Activated CD4-positive, alpha-beta T cell treated with anti-CD3 and anti-CD28 coated beads, Interleukin-2, amount 50 U/mL, for 4 hours (primary cell): ENCODE measurements at places on chromosomes 7 and 10.

GRCh38 chr10:128078136-128078969 is 47.9 kb downstream of the MKI67 start:
- no peak for DNase-seq

DNA sequence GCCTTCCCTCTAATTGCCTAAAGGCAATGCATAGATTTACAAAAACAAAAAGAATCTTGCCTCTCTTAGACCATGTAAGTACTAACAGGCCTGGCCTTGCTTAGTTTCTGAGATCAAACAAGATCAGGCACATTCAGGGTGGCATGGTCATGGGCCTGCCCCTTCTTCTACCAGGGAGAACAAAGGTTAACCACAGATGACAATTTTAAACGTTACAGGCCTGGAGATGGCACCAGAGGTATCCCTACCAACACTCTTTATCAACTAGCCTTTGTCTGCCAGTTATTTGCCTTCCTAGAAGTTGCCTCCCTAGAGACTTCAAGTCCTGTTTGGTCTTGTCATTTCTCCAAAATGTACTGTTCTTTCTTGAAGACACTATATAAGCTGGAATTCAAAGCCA is 252.6 kb downstream of the DOCK4 start:
- no peak for DNase-seq

DNA sequence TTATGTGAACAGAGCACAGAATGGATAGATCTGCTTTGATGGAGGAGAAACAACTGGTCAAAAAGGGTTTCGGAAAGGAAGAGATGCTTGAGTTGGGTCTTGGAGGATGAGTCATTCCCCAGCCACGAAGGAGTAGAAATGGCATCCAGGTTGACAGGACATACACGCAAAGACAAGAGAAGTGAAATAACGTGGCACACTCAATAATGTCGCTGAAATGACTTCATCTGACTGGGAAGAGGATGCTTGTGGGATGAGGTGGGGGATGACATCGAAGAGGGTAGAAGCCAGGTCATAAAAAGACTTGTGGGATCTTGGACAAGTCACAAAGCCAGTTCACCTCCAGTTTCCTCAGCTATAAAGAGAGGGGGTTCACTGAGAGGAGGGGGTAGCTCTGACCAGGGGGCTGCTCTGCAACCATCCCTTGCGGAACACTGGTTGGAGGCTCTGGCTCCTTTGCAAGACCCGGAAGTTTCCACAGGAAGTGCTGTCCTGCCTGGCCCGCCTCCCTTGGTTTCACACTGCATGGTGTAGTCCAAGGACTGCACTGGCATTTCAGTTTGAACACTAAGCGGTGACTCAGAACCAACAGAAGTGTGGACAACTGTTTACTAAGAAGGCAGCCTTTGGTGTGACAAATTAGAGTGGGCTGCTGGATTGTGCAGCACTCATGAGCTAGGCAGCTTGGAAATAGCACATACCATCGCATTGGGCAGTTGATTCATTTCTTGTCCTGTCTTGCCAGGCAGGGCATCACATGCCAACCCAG is 189.9 kb upstream of the ADO start:
- DNase-seq, result no peak

DNA sequence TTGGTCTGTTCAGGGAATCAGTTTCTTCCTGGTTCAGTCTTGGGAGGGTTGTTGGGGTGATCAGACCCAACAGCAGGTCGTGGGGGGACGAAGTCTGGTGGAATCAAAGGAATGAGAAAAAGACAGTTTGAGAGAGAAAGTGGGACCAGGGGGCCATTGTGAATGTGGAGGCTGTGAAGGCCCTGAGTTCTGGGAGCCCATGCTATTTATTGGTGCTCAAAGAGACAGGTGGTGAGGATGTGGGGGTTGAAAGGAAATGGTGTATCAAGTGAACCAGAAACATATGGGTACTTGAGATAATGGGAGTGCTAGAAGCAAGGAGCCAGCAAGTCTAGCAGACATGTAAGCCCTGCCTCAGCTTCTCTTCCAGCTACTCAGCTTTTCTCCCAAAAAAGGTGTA is 84.1 kb downstream of the CCSER2 start:
- no peak for DNase-seq

DNA sequence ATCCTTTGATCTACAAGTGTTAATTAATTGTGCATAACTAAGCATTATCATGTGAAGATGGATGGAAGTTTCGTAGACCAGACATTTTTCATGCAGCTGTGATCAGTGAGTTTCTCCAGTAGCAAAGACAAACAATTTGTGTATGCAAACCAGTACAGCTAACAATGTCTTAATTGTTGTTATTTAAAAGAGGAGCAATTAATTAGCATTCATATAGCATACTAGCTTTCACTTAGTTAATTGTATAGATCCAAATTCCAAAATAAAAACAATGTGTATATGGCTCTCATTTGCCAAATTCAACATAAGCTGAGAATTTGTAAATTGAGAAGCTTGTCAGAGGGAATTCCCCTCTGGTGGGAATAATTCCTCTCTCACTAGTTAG is 22.6 kb upstream of the PRKCQ start:
- DNase-seq, result no peak

- DNase-seq, result no peak
These were observed 101.4 kb downstream of the GRK5 start for GRCh38 chr10:119308551-119309422.

DNA sequence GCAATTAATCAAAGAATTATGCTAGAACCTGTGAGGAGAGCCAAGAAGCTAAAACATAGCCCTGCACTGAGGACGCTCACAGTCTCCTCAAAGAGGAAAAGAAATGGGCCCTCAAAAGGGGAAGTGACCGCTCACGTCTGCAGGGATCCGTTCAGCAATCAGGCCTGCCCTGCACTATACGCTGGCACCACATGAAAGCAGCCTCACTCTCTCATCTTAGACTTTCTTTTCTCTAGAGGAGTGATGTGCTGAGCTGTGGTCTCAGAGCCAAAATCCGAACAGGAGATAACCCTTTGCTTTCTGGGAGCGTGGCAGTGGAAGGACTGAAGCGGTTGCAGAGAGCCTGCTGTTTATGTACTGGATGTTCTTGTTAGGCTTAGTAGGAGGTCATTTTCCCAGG is 6.3 kb upstream of the IL2RA start:
- no peak for DNase-seq

DNA sequence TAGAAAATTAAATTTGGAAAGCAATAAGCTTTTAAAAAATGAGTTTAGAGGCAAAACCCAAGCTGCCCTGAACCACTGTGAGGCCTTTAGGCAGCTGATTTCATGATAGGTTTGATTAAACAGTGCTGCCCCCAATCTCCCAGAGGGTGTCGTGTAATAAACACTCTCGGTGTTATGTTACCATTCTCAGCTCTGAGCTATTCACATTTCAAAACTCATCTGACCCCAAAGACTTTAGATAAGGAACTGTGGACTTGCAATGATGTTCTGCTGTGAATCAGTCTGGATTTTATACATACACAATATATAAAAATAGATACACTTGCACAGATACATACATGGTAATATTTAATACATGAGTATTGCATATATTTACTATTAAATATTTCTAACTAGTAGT is 120.4 kb downstream of the MALRD1 start:
- no peak for DNase-seq

GRCh38 chr10:76866841-76867586 is 770.6 kb downstream of the KCNMA1 start:
- DNase-seq, result no peak

- no peak for DNase-seq
These were observed 74.8 kb downstream of the ADARB2 start for GRCh38 chr10:1662438-1663025.

- no peak for DNase-seq
These were observed 638.2 kb upstream of the IGFBP3 start for GRCh38 chr7:46559194-46559832.

GRCh38 chr7:137592232-137592896 is 248.8 kb upstream of the PTN start:
- DNase-seq, result no peak

DNA sequence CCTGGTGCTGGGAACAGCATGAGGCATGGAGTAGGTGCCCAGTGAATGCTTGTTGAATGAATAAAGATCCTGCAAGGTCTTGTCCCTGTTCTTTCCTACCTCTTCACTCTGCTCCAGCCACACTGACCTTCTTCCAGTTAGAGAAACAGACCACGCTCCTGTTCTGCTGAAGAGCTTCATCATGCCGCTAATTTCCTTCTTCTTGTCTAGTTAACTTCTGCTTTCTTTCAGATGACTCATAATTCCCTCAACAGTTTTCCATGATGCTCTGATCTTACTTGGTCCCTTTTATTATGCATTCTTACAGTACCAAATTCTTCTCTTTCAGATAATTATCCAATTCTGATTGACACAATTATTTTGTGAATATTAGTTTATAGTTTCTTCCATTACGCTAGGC is 59.5 kb upstream of the C1QL3 start:
- no peak for DNase-seq

- no peak for DNase-seq
These were observed 259.7 kb downstream of the MTERF1 start for GRCh38 chr7:91620827-91621226.

DNA sequence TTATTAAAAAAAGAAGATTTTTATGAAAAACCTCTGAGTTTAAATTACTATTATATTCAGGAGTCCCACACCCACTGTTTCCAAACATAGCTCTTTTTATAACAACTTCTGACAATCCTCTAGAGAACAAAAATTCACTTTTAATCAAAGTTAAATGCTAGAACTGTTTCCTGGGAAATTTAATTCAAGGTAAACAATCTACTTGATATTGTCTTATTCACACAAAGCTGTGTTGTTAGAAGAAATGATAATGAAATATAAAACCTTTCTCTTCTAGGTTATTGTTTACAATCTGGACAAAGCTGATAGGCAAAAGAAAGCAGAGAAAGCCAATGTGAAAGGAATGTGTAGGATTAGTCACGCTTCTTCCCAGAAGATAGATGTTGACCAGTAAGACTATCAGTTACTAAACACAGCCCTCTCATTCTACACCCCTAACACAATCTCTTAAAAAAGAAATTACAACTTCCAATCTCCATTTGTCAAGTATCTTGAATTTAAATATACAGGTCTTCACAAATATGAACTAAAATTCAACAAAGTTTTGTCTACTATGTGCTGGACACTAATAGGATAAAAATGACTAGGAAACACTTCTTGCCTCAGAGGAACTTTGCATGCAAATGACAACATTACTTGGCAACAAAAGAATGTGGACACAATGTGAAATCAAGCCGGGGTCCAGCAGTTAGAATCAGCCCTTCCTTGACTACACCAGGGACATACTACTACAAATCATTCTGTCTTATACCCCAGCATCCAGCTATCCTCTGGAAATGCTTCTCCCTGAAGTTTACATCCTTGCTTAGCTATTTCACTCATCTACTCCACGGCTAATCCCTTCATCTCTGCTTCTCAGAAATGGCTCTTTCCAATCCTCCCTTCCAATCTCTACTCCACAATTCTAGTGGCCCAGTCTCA is 123.7 kb downstream of the IMMP2L start:
- no peak for DNase-seq
